ENCODE measurements at places on chromosomes 2 and 18.

DNA sequence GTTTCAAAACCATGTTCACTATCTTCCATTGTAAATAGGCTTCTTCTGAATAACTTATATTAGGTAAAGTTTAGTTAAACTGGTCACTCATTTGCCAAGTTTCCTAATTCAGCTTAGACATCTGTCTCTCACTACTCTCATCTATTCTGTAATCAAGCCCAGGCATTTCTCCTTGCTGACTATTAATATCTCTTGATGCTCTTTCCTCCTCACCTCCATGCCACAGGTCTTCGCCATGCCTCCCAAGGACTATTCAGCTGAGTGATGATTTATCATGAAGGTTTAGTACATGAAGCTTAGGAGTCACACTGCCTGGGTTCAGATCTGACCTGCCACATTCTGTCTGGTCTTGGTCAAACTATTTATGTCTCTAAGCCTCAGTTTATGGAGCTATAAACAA lies 115.5 kb downstream of the SPOPL start:
- DNase-seq = no peak

- DNase-seq = no peak
Measured at GRCh38 chr2:83113953-83114352, 1345.1 kb downstream of the SUCLG1 start.

DNA sequence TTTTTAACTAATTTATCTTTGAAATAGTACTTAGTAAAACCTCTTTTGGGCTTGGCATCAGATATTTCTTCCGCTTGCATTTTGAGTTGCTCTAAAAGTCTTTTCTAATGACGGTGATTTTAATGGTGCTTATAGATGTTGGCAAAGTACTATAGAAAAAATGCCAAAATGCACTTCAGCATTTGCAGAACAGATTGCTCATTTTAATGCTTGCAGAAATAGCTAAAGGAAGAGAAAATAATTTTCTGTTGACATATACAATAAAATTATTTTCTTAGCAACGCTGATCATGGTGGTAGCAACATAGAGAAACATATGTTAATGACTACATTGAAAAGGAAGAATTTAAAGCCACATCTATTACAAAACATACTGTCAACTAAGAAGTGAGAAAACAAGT lies 170.7 kb downstream of the STK39 start:
- no peak for DNase-seq

DNA sequence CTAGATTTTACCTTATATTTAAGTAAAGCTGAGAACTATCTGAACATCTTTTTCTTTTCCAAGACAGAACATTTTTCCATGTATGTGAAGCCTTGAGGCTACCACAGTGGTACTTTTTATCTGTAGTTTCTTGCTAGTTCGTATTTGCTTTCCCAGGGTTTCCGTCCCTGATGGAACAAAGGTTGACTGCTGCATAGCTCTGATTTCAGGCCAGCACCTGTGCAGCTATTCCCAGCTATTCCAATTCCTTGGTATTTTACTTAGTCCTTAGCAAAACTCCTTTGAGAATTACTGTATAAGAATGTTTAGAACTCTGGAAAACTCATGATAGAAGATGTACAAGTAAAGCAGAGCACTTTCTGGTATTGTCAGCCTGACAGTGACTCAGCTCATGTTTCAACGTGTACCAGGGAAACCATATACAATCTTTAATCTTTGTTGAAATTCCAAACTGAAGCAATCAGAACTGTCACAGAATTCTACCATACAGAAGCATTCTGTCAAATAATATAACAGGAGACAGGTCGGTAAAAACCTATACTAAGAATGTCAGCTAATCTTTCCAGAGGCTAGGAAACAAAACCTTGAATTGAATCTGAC lies 162.2 kb downstream of the PKP4 start:
- DNase-seq = no peak

DNA sequence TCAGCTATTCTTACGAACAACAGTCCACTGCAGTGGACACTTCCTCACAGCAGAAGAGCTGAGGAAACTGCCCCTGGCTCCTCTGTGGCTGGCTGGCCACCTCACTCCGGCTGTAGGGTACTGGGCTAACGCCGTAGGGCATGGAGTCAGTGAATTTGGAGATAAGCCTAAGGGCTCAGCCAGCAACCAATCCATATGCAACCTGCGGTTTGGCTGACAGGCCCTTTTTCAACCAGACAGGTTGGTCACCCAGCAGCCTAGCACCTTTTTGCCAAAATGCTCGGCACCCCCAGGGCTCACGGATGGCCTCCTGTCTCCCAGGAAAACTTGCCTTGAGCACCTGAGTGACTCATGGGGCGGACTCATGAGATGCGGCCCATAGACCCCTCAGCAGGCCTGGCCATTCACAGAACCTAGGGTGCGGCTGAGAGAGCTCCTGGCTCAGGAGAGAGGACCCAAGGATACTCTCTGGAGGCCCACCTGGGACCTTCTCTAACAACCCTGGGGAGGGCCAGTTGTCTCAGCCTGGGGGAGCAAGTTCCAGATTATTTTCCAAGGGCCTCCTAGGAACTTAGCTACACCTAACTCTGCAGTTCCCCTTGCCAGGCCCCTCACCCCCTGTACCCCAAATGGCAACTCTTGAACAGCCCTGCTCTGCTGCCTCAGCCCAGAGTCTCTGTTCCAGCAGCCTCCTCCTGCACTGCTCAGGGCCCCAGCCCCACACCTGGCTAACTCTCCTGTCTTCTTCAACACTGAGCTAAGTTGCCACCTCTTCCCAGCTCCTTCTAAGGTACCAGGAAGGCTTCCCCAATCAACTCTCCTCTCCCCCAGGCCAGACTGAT lies 252.1 kb downstream of the CYP26B1 start:
- no peak for DNase-seq

- no peak for DNase-seq
Measured at GRCh38 chr2:27099334-27099955, 12.9 kb downstream of the KHK start.

DNA sequence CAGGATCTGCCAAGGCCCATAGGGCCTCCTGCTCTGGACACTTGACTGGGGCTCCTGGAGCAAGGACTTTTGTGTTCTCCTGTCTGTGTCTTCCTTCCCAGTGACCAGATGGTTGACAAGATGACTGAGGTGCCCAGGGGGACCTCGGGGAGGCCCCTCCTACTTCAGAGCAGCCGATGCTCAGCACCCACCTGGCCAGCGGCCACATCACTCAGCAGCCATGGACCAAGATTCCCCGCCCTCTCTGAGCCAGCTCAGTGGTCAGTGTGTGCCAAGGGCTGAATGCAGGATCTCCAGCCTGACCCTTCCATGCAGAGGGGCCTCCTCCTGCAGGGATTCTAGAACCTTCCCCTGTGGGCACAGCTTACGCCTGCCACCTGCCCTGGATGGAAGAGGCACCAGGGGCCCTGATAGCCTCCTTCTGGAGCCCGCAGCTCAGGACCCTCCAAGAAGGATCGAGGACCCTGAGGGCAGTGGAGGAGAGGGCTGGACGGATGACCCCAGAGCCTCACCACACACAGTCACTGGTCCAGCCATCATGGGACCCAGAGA lies 87.4 kb upstream of the GPC1 start:
- no peak for DNase-seq

DNA sequence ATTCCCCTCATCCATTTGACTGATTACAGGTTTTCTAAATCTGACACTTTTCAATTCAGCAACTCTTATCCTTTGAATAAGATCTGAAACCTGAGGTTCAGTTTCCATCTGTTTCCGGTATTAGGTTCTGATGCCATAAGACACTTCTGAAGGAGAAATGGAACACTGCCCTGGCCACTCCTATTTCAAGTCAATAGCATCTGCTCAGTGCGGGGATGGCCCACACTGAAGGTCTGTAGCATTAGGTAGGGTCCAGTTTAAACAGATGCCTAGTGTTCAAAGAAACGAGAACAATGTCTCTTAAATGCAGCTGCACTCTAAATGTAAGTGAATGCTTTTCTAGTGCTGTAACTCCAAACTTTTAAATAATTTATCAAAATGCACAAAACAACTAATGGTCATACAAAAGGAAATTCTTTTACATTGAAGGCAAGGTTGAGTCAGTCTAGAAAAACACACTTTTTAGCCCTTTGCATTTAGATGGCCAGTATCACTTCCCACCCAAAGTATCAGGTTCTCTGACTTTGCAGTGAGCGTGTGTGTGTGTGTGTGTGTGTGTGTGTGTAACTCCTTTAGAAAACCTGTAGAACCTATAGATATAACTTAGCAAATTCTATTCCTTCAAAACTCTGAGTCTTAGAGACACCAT lies 78.2 kb downstream of the STK39 start:
- no peak for DNase-seq

- DNase-seq = no peak
Measured at GRCh38 chr2:6819668-6820067, 46.0 kb downstream of the CMPK2 start.

DNA sequence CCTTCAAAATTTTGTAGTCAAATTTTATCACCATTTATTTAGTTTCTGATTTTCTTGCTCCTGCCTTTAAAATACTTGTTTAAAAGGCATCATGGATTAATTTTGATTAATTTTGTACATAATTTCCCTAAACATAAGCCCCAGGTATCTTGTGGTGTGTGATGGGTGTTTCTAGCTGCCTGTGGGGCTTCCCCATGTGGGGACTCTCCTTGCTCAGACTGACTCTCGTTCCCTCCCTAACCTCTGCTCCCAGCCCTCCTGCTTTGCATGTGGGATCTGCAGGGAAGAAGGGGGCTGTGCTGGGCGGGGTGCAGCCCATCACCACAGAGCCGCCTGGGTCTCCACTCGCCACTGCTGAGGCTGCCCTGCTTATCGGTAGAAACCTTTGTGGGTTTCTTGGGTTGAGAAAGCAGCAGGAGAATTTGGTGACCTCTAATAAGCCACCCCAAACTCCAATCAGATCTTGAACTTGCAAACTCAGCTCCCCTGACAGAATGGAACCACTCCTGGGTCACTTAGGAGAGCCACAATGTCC lies 72.5 kb downstream of the MRPS9 start:
- no peak for DNase-seq

GRCh38 chr18:76553715-76554546 lies 58.9 kb upstream of the ZNF516 start:
- DNase-seq = no peak

DNA sequence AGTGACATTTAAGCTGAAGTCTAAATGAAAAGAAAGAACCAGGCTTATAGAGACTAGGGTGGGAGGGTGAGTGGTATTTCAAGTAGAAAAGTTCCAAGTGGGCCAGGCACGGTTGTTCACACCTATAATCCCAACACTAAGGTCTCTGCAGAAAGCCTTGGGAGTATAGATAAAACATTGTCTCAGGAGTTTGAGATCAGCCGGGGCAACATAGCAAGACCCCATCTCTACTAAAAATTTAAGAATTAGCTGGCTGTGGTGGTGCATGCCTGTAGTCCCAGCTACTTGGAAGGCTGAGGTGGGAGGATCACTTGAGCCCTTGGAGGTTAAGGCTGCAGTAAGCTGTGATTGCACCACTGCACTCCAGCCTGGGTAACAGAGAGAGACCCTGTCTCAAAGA lies 143.4 kb upstream of the PKDCC start:
- DNase-seq = no peak

DNA sequence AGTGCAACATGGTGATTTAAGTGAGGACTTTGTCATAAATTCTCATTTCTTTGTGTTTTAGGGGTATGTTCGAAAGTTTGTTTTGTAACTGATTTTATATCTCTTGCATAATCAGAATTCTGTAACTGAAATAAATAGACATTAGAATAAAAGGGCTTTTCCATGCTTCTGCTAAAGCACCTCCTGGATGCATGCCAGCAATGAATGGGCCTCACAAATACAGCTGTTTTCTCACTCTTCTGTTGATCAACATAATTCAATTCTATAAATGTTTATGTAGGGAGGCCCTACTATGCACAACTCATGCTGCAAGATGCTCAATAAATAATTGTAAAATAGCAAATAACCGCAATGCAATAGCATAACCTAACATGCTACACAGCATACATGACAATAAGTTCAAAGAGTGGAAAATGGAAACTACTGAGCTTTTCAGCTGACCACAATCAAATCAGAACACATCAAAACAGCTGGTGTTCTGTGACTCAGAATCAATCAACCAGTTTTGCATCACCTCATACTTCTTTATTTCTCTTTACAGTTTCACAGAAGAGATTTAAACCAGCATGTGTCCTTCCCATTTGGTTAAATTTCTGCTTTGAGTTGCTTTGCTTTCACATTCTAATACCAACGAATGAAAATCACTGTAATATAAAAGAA lies 11.0 kb downstream of the CDH7 start:
- peak; percentile 32 for DNase-seq

DNA sequence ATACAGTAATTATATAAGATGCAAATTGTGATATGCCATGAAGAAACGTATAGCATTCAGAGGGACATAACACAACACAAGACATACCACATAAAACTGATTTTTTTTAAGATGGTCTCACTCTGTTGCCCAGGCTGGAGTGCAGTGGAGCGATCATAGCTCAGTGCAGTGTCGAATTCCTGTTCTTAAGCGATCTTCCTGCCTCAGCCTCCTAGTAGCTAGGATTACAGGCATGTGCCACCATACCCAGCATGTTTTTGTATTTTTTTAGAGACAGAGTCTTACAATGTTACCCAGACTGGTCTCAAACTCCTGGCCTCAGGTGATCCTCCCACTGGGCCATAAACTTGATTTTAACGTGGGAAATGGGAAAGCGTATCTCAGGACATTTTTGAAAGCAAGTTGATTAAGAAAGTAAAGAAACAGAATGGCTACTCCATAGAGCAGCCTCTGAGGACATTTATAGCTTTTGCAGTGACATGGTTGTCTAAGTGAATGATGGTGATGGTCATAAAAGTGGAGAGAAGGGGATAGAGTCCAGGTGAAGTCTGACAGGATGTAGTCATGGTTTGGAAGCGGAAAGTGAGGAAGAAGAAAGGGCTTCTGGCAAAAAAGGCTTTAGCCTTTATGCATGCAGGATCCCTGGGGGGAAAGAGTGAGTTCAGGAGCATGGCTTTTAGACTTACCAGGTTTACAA lies 2.4 kb downstream of the TSGA10 start:
- no peak for DNase-seq

GRCh38 chr2:144544053-144544452 lies 24.1 kb upstream of the ZEB2 start:
- DNase-seq = no peak

DNA sequence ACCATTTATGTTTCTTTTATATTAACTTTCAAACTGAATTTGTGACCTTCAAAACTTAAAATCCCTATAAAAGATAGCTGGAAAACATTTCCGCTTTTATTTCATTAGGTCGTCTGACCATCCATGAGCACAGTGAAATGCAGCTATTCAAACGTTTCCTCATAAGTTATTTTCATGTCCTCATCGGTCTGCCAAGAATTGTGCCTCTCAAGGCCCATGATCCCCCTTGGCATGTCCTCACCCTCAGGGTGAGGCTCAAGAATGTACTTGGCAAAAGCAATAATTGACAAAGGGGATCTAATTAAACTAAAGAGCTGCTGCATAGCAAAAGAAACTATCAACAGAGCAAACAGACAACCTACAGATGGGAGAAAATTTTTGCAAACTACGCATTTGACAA lies 12.4 kb downstream of the SLC66A2 start:
- no peak for DNase-seq

- no peak for DNase-seq
Measured at GRCh38 chr2:6358546-6358945, 507.2 kb downstream of the CMPK2 start.

DNA sequence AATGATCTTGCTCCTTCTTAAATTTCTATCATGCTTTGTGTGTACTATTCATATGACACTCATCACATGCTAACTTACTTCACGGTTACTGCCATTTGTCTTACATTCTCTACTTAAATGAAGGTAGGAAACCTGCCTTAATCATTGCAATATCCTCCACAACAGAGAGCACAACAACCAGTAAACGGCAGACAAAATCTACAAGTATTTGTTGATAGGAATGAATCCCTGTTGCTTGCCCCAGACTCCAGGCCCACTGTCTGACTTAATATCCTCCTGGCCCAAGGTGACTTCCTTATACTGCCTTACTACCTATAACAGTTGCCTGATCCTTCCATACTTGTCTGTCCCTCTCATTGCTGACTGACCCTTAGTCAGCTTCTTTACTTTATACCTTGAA lies 3.5 kb downstream of the PPP3R1 start:
- no peak for DNase-seq

All from NCI-H748 treated with DMSO at 0.1 percent for 48 hours (cell line).